ENCODE measurements at places on chromosomes 6 and 20. TPM values are rescaled to one million over a fixed set of nuclear protein-coding genes. Genes with fewer than 3 reads are reported as not detected.

ANKRD66 gene
- total RNA-seq, result not detected

EFCAB8 gene
- total RNA-seq, result not detected

CD40 gene
- total RNA-seq, result 14.0 TPM

LY6G6F gene
- total RNA-seq, result not detected

TRIM31 gene
- not detected for total RNA-seq

ANKRD6 gene
- 36.3 TPM for total RNA-seq

CTNNBL1 gene
- 54.5 TPM for total RNA-seq

TFAP2B gene
- 0.15 TPM for total RNA-seq

EEF1A1 gene
- 15,510 TPM for total RNA-seq

ESR1 gene
- total RNA-seq, result not detected

DNA sequence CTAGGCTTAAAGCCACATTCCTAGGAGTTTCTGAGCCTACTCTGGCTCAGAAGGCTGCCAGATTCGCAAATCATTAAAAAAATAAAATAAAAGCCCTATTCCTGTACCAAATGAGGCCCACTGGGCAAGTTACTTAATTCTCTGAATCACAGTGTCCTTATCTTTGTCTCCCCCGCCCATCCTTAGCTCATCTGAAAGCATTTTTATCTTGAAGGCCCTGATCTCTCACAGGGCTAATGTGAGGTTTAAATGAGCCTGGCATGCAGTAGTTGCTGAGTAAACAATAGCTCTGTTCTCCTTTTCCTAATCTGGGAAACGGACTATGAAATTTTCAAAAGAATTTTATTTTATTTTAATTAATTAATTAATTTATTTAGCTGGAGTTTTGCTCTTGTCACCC lies 2.1 kb upstream of the ZBTB12 start:
- no peak for DNase-seq

DNA sequence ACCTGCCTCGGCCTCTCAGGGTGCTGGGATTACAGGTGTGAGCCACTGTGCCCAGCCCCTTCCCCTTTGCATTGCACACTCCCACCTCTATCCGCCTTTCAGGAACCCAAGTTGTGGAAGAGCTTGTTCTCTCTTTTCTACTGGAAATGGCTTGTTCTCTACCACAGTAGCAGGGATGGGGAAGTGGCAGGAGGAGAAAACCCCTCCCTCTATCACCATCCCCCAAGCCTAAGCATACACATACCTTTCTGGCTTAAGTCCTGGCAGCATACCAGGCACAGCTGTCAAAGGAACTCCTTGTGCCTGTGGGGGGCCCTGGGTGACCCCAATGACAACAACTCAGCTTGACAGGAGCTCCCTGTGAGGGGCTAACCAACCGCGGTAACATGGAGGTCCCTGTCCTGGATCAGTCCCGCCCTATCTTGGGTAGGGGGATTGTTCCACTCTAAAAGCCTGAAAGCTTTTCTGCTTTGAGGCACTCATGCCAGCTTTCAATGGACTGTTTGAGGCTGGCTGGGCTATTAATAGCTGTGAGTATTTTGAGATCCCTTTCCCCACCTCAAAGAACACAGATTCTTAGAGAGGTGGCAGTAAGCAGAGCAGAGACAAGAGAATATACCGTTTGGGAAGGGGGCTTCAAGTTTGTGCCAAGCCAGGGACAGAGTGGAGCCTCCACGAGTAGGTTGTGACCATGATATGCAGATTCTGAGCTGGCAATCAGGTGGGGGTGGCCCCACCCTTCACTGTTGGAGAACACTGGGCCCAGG lies 2.3 kb downstream of the KLHDC3 start:
- peak; percentile 33 for DNase-seq

DNA sequence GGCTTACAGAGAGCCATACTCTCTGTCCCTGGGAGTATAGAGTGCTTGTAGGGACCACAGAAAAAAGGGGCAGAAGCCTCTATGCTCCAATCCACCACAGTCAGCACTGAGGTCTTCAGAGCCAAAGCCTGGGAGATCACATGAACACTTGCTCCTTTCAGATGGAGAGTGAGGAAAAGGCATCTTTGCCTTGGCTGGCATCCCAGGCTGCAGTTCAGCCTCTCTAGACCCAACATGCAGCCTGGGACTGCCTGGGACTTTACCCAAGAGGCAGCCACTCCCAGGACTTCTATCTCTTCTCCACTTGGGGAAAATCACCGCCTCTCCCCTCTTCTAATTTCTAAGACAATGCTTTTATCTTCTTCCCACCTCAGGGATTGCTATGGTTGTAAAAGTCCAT lies 46.5 kb upstream of the MYLIP start:
- DNase-seq, result no peak

DNA sequence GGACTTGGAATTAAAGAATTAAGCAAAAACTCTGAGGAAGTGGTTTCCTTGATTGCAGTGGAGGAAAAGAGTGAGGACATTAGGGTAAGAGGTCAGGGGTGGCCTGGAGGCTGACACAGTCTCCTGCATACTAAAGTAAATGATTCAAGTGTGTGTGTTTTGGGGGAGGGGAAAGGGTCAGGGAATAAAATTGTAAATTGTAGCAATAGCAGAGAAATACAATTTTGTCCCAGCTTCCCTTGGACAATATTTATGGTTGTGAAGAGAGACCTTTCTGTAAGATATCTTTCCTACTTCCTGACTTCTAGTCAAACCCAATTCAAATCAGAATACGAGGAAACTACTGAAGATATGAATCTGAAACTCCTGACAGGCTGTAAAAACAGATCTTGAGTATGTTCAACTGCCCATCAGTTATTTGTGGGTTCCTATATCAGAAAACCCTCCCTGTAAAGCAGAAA lies 143.4 kb upstream of the HMGN3 start:
- no peak for DNase-seq

GRCh38 chr20:33474097-33474873 lies 15.6 kb upstream of the CBFA2T2 start:
- no peak for DNase-seq

DNA sequence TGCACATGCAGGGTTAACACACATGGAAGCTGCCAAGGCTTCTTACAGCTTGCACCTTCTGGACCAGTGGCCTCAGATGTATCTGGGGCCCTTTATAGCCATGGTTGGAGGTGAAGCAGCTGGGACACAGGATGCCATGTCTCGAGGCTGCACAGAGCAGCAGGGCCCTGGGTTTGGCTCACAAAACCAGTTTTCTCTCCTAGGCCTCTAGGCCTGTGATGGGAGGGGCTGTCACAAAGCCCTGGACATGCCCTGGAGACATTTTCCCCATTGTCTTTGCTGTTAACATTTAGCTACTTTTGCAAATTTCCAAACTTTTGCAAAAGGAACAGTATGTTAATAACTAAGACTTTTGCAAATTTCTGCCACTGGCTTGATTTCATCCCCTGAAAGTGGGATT lies 18.2 kb upstream of the GSTA1 start:
- DNase-seq, result no peak

GRCh38 chr6:83417880-83418663 lies 12.8 kb downstream of the ME1 start:
- peak; percentile 51 for DNase-seq

- no peak for DNase-seq
Measured at GRCh38 chr6:122651031-122651430, 40.8 kb downstream of the PKIB start.

GRCh38 chr20:61464307-61465303 lies 212.5 kb downstream of the CDH4 start:
- no peak for DNase-seq

DNA sequence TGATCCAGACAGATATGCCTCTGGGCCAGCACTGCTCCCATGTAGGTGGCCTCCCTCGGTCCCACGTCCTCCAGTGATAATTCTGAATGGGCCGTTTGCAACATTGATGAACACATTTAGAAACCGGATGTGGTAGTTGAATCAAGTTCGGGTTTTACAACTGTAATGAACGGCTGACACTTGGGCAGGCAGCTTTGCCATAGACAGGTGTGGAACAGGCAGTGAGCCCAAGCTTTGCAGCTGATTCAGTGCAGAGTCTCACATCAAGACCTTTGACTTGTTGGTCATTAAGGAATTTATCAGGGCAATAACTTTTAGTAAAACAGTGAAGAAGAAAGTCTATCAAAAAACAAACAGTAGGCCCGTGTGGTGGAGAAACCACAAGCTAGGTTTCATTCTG lies 466.6 kb upstream of the AGPAT4 start:
- DNase-seq, result no peak

DNA sequence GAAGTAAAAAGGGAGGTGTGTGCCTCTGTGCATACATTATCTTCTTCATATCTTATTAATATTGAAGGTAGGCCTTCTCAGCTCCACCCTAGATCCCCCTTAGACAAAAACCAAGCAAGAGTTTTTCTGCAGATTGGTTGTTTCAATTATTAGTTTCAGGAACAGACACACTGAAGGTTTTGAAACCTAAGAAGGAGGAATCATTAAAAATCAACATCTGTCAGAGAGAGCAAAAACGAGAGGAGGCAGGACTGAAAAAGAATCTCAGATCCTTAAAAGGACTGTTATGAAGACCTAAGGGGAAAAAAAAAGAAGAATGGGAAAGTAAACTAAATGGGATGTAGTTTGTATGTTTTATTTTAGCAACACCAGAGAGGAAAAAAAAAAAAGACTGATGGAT lies 560.8 kb upstream of the JAG1 start:
- DNase-seq, result no peak

GRCh38 chr20:6765469-6766058 lies 1.9 kb upstream of the BMP2 start:
- DNase-seq, result peak; percentile 46

DNA sequence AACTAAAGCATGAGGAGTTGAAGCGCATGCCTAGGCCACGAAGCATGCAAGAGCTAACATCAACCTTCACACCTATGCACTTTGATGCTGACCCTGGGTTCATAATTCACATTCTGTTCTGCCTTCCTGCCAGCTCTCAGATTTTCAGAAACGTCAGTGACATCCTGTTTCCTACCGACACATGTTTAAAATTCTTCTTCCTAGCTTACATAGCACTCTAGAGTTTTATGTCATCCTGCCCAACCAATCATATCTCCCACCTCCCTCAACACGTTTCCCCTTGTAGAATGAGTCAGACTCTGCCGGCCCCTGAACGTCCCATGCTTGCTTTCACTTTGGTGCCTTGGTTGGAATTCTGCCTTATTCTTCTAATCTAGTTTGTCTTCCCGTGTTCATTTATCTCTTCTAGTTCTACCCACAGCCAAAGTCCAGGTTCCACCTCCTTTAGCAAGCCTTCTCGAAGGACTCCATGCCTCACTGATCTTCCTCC lies 97.2 kb upstream of the MAP7 start:
- DNase-seq, result no peak

GRCh38 chr6:83514866-83515466 lies 2.6 kb downstream of the PRSS35 start:
- peak; percentile 67 for DNase-seq

DNA sequence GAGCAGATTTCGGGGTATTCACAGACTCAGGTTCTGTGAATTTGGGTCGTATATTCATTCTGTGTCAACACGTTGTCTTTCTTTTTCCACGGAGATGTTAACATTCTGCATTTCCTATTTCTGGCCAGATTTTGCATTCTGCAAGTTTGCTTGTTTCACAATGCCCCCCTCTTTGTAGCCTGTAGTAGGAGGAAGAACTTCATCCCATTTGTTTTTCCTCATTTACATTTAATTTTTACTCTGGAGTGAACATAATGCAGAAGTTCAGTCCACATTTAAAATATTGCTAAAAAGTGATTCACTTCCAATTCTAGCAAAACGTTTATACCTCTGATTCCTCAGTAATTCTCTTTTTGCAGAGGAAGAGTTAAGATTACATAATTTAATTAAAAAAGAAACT lies 12.9 kb downstream of the TAGAP start:
- no peak for DNase-seq

- DNase-seq, result no peak
Measured at GRCh38 chr6:145329257-145329656, 406.1 kb downstream of the EPM2A start.

DNA sequence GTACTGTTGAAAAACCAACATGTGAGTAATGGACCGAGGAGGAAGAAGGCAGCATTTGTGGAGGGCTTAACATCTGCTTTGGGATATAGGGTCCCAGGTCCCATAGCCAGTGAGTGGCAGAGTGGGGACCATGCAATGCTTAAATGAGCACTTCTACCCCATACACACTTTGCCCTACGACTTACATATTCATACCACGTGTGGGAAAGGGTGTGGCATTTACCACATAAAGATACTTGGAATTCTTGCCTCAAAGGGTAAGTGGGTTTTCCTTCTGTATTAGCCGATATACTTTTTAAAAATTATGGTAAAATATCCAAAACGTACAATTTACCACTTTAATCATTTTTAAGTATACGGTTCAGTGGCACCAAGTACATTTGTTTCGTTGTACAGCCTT lies 199.3 kb downstream of the BACH2 start:
- no peak for DNase-seq

DNA sequence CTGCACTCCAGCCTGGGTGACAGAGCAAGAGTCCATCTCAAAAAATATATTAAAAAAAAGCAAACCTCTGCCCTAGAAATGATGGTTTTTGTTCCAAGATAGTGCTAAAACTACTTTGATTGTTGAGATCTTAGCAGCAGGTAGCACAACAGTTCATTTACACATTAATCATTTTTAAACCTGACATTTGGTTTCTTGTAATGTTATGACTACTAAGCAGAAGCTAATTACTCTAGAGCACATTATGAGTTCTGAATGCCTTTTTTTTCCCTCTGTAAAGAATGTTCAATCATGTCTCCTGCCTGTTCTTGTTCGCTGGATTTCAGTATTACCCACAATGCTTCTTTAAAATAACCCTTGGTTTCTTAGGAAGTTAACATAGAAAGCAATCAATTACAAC lies 24.7 kb upstream of the PHF3 start:
- no peak for DNase-seq

DNA sequence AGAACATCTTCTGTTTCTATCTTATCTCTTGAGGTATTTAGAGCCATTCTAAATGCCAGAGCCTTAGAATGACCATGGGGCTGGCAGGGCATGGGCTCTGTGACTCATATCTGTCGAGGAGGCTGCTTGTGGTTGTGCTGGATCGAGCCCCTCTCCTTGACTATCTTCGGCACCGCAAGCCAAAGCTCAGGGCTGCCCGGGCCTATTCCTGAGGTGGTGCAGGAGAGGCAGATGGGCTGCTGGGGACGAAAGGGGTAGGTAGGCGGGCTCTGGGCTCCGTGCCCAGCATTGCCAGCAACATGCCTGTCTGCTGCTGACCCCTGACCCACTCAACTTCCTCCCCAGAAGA lies 89.9 kb downstream of the NOL4L start:
- no peak for DNase-seq

GRCh38 chr6:46016063-46016608 lies 476 bp upstream of the CLIC5 start:
- DNase-seq, result no peak

DNA sequence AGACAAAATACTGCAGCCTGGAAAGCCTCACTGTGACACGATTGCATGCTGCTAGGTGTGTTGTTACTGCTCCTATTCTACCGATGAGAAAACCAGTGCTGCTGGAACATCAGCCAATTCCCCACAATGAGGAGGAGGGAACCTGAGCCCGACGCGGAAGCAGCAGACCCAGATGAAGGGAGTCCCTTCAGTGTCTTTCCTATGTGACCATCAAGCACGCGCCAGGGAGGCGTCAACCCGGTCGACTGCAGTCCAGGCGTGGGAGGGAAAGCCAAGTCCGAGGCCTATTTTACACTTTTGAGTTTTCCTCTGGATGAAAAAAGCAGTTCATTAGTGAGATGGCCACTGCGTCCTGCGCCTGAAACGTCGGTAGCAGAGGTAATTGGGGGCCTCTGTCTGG lies 63.3 kb downstream of the STK35 start:
- DNase-seq, result no peak

- DNase-seq, result no peak
Measured at GRCh38 chr20:63765082-63765873, 25.7 kb downstream of the SLC2A4RG start.

GRCh38 chr6:54419885-54420284 lies 111.6 kb downstream of the TINAG start:
- DNase-seq, result no peak

All from neural progenitor cell (in vitro differentiated cells).